ENCODE measurements at places on chromosomes 5 and 9.

DNA sequence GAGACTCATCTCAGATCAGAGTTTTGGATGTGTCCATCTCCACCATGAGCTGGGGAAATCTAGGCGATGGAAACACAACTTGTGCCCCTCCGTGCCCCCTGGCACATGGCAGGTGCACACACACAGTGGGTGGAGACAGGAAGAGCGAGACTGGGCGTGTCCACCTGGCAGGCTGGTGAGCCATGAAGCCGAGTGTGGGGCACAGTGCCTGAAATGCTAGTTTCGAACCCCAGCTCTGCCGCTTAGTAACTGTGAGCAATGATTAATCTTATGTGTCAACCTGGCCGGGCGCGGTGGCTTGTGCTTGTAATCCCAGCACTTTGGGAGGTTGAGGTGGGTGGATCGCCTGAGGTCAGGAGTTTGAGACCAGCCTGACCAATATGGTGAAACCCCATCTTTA lies 80.8 kb upstream of the RNU6ATAC start:
- DNase-seq = no peak

GRCh38 chr5:154359221-154359573 lies 86.6 kb upstream of the SAP30L start:
- DNase-seq = no peak

GRCh38 chr5:111748304-111748763 lies 8.7 kb downstream of the NREP start:
- DNase-seq = peak; percentile 82

DNA sequence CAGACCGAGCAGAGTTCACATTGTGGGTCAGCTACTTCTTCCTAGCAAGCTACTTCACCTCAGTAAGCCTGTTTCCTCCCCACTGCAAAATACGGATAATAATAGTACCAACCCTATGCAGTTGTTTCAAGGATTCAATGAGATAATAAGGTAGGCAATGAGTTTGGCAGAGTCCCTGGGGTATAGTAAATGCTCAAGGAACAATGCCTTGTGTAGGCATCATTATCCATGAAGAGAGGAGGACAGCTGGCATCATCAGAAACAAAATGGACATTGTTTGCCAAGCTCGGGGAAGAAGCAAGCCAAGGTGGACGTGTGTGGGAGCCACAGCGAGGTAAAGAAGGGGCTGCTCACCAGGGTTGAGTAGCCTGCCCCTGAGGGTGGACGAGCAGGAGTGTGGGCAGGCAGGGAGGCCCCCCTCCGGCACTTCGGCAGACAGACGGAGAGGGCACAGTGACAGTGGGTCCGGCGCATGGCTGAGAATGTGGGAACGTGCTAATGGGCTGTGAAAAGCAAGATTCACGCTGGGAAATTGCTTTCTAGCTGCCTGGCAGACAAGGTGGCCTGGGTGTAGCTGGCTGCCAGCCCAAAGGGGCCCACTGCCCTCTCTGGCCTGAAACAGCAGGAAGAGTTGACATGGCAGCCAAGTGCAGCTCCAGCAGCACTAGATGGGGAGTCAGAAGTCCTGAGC lies 10.1 kb downstream of the CAMK2A start:
- DNase-seq = no peak

- peak; percentile 62 for DNase-seq
Observed at GRCh38 chr5:143261748-143262392, 141.6 kb downstream of the NR3C1 start.

- DNase-seq = no peak
Observed at GRCh38 chr9:17751486-17751885, 172.6 kb downstream of the SH3GL2 start.

GRCh38 chr9:89594811-89595550 lies 9.8 kb upstream of the GADD45G start:
- DNase-seq = no peak

DNA sequence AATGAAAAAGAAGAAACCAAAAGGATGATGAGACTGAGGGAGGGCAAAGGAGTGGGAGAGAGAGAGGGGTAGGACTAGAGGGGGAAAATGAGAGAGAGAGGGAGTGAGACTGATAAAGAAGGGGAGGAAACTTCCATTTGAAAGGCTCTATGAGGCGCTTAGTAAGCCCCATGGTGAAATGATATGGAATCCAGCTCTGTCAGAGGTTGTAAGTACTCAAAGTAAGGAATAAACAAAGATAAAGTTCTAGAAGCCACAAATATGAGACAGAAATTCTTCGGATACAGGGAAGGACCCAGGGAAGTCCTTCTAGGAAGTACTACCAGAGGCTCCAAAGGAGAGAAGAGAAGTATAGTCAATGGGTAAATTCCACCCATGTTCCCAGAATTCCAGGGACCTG lies 21.7 kb upstream of the VLDLR start:
- DNase-seq = peak; percentile 9

- DNase-seq = peak; percentile 30
Observed at GRCh38 chr5:112636751-112637150, 100.9 kb upstream of the APC start.

DNA sequence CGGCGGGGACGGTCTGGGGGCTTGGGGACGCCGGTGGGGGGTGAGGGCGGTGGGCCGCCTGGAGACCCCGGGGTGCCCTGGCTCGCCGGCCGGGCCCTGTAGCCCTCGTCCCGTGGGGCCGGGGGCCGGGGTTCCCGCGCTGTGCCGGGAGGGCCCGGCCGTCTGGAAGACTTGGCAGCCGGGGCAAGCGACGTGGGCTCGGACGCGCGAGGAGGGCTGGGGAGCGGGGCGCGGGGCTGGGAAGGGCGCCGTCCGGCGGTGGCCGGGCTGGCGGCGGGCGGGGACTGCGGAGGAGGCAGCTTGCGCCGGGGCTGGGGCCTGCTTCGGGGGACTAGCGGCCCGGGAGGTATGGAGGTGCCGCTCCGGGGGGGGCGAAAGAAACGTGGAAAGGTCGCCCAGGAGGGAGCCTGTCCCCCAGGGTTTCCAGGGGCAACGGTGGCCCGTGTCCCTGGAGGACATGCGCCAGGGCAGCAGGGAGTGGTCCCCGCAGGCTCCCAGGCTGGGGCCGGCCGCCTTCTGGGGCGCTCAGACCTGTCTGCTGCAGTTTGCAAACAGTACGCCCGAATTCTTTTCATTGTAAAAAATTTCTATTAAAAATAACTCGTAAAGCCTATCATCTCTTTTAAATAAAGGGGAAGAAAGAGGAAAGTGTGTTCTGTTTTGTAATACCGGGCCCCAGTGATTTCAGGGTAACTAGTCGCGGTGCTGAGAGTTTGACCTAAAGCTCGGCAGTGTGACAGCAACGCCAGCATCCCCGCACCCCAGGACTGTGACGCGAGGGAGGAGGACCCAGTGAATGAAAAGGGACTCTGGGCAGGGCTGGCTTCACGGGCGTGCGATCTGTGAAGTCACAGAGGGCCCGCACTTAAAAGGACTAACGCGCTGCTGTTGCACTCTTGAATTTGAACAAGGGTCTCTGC lies 752 bp upstream of the ANKH start:
- peak; percentile 49 for DNase-seq

- DNase-seq = no peak
Observed at GRCh38 chr5:10153808-10154537, 95.7 kb downstream of the ATPSCKMT start.

DNA sequence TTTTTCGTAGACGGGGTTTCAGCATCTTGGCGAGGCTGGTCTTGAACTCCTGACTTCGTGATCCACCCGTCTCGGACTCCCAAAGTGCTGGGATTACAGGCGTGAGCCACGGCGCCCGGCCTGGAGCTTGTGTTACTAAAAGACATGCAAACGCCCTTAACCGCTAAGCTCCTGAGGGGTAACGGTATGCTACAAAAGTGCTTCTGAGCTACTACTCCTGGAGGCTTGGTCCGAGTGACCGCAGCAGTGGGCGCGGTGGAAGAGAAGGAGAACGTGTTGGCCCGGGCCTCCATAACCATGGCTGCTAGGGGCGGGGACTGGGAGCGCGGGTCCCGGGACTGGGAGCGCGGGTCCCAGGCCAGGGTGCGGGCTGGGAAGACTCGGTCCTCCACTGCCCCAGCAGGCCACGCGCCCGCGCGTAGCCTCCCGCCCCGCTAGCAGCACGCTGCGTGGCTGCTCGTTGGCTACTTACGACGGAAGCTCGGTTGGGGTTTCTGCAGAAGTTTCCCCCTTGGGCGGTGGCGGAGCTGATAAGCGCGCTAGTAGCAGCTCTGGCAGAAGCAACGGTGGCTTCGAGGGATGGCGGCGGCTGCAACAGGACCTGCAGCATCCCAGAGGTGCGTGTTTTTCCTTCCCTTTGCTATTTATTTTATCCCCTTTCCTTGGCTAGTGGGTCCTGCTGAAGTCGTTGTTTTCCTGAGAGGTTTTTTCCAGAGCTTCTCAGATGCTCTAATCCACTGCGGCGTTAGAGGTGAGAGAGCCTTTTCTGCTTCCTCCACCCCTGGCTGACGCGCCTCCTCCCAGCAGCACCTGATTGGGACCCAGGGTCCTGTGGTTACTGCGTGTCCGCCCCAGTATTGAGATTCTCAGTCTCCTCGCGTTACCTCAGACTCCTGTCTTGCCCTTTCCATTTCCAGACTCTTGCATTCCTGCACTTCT lies 69.2 kb upstream of the CCDC180 start:
- DNase-seq = peak; percentile 85

- peak; percentile 10 for DNase-seq
Observed at GRCh38 chr5:71658916-71659662, 60.0 kb upstream of the CARTPT start.

GRCh38 chr9:18319918-18320445 lies 154.0 kb upstream of the ADAMTSL1 start:
- no peak for DNase-seq

DNA sequence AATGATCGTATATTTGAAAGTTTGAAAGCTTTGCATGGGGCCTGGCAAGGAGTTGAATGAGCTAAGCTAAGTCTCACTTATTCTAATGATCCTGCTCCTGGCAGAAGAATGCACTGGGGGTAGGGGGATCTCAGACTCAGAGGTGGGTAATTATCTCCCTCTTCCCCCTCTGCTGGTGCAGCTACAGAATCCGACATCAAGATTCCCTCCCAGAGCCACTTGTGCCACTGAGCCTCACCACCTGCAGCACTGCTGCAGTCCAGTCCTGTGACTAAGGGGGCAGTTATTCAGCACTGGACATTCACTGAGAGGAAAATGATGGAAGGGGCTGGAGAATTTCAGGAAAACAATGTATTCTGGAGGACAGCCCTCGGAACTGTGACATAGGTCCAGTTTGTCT lies 205.8 kb downstream of the DEPDC1B start:
- DNase-seq = no peak

GRCh38 chr5:88813244-88813643 lies 69.7 kb downstream of the MEF2C start:
- DNase-seq = no peak

DNA sequence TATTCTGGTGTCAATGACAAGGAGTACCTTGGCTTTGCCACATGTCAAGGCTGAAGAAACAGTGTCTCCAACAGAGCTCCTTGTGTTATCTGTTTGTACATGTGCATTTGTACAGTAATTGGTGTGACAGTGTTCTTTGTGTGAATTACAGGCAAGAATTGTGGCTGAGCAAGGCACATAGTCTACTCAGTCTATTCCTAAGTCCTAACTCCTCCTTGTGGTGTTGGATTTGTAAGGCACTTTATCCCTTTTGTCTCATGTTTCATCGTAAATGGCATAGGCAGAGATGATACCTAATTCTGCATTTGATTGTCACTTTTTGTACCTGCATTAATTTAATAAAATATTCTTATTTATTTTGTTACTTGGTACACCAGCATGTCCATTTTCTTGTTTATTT lies 19.8 kb downstream of the CD274 start:
- no peak for DNase-seq

GRCh38 chr5:59789197-59789596 lies 104.3 kb downstream of the PDE4D start:
- peak; percentile 61 for DNase-seq

DNA sequence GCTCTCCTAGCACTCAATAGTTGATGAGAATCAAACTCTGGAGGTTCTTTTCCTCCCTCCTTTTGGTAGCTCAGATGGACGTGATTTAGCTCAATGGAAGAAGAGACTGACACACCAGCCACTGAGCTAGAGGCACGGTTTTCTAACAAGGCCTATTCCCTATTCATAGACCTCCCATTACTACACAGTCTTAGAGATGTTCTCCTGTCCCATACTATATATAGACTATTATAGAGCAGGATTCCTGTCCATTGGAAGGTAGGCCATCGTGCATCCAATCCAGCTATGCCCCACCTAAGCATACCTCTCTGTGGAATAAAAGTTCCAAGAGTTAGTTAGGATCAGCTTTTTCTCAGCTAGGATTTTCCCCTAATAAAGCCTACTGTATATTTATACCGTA lies 30.3 kb upstream of the CTNNAL1 start:
- no peak for DNase-seq

- peak; percentile 67 for DNase-seq
Observed at GRCh38 chr9:88605512-88606362, 70.8 kb downstream of the NXNL2 start.

DNA sequence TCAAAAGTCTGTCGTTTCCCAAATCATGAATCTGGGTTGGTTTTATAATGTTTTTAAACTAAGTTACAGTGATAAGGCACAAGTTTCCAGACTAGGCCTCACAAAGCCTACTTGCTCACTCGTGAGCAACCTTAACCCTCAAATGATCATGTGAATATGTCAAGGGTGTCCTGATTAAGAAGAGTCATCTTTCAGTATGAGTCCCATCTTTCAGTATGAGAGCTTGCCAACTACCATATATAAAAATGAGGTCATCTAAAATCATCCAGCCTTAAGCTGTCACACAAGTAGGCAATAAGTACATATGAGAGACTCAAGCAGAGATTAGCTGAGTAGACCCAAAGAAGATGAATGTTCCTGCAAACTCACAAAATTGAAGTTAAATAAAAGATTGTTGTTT lies 668.4 kb upstream of the FAM174A start:
- no peak for DNase-seq

- no peak for DNase-seq
Observed at GRCh38 chr5:136979131-136979530, 520.0 kb downstream of the SPOCK1 start.

DNA sequence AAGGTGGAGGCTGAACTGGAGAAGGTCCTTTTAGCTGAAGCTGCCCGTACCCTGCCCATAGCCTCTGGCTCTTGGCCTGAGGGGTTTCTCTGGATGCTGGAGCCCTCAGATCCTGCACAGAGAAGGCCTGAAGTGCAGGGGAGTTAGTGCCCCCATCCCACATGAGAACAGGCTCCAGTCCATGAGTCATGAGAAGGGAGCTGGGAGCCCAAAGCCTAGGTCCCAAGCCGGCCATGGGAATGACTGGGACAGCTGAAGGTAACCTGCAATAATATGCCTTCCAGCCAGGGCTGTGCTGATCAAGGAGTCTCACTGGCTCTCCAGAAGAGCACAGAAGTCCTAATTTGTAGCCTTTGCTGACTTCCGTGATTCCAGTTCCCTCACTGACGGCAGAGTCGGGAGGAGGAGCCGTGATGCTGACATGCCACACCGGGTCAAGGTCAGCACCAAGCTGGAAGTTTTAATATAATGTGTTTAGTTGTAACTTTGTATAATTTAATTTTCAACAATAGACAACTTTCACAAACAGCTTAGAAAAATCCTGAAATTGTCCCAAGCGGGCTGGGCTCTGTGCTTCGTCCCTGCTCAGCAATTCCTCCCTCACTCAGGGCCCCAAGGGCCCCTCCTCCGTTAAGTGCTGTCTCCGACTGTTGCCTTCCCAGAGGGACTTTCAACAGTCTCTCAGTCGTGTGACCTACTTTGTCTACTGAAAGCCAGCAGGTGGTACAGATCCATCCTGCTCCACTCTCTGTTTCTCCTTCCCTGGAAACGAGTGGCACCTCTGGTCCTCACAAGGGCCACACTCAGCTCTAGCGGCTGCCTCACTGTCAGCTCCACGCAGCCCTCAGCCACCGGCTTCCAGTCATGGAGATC lies 387.8 kb downstream of the GADD45G start:
- no peak for DNase-seq

GRCh38 chr5:32458880-32459495 lies 14.4 kb upstream of the ZFR start:
- DNase-seq = no peak

GRCh38 chr9:89309608-89310474 lies 1.2 kb upstream of the CKS2 start:
- no peak for DNase-seq
